Stimulated activated CD8-positive, alpha-beta memory T cell treated with anti-CD3 and anti-CD28 coated beads, Interleukin-15, amount 100 ng/mL, for 4 hours (primary cell): ENCODE measurements at places on chromosomes 5 and 9.

GRCh38 chr5:154276973-154277331 is 86.4 kb downstream of the GALNT10 start:
- no peak for DNase-seq

DNA sequence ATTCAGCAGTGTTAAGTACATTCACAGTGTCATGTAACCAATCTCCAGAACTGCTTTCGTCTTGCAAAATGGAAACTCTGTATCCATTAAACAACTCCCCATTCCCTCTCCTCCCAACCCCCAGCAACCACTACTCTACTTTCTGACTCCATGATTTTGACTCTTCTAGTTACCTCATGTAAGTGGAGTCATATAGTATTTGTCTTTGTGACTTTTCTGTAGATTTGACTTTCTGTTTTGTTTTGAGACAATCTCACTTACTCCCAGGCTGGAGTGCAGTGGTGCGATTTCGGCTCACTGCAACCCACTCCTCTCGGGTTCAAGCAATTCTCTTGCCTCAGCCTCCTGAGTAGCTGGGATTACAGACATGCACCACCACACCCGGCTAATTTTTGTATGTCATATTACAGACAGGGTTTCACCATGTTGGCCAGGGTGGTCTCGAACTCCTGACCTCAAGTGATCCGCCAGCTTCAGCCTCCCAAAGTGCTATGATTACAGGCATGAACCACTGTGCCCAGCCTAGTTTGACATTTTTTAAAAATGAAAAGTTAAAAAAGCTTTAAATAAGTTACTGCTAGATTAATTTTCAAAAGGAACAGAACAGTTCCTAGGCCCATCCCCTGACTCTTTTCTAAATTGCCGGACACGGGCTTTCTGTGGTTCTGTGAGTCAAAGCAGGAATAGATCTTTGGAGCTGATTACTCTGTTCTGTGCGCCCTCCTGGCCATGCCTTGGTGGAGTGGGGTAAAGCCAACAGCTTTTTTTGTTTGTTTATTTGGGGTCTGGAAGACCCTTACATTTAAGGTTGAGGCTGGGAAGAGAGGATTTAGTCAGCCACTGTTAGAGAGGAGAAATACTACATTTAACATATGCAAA is 59.3 kb downstream of the RALGPS1 start:
- no peak for DNase-seq

DNA sequence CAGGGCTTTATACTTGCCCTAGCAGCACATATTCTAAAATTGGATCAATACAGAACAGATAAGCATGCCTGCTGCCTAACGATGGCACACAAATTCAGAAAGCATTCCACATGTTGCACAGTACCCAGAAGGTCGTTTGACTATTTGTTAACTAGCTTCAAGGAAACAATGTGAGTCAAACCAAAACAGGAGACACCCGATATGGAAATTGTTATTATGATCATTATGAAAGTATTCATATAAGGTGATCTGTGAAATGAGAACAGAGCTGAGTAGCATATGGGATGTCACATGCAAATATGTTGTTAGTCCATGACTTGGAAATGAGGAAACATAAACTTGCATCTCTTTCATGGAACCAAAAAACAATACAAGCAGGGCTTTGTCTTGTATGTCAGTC is 56.3 kb upstream of the BICD2 start:
- DNase-seq, result no peak

DNA sequence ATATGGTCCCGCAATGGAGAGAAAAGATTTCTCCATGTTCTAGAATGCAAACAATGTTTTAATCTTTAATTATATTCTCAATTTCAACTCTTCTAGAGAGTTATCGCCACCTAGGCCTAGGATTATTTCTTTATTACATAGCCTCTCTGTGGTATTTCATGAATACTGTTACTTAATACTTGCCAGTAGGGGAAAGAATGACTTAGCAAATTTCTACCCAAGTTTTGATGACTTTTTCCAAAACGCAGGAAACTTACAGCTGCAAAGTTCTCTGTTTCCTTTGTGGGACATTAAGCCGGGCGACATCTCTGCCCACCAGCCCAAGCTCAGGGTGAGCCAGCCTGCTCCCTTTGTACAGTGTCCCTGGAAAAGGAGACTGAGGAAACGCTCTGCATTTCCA is 73.8 kb downstream of the MED27 start:
- DNase-seq, result no peak

DNA sequence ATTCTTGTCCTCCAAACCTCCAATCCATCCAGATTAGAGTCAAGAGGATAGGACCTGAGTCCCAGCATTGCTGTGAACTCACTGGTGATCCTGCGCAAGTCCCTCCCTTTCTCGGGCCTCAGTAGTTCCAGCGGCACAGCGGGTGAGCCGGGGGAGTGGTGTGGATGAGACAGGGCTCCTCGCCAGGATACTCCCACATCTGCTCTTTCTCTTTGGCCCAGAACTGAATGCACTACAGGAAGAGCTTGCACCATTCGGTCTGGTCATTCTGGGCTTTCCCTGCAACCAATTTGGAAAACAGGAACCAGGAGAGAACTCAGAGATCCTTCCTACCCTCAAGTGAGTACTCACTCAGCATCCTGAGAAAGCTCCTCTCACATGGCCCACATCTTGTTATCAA is 6.3 kb downstream of the GPX3 start:
- DNase-seq, result no peak

GRCh38 chr9:89304020-89304833 is 6.8 kb upstream of the CKS2 start:
- DNase-seq, result no peak

GRCh38 chr9:2271426-2271825 is 256.3 kb downstream of the SMARCA2 start:
- DNase-seq, result no peak

DNA sequence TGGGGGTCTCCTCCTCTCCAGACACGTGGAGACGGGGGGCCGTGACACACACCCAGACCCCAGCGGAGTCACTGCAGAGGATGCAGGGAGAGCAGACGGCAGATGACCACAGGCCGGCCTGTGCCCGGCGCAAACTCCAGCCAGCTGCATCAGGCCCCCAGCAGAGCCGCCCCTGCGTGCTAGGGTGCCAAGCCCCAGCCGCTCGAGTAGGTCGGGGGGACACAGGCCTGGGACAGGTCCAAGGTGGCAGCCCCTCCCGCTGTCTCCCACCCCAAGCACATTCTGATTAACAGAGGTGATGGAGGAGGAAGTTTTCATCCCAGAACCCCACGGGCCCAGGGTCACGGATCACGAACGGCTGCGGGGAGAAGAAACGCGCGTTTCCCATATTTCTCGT is 14.4 kb downstream of the NACC2 start:
- no peak for DNase-seq

DNA sequence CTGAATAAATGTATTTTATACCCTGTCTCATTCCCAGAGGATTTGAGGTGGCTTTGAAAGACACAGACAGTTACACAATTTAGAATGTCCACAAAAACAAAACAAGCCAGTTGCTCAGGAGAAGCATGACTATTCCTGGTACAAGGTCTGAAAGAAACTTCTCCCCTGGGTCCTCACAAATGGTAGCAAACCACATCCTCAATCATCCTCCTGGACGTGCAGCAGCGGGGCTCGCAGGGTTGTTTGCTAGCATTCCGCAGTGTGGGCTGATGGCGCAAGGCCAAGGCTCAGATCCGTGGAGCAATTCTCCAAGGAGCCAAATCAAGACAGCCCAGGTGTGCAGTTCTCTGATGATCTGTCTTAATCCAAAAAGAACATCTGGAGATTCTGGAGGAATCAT is 210.3 kb downstream of the ACTL7B start:
- DNase-seq, result no peak

DNA sequence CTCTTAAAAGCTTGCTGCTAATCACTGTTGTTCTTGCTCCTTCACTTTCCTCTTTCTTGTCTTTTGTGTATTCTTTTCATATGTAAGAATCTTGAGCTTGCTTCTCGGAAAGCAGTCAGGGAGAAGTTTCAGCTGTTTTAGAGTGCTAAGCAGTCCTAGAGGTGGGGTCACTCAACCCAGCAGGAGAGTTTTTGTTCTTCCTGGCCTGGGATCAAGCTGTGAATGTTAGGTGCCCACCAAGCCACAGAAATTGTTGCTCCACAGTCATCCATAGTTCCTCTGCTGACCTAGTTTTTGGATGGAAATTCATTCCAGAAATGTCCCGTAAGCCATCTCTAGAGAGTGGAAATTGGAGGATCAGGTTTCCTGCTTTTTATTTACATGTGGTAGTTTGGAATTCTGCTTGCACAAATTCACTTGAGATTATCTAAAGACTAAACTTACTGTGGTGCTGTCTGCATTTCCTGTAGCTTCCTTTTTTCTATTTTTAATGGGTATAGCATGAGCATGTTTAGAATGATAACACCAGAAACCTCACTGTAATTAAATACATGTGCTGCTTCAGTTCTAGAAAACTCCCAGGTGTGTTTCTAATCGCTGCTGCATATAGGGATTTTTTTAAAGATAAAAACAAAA is 108.7 kb downstream of the MAST4 start:
- DNase-seq, result no peak

- no peak for DNase-seq
Measured at GRCh38 chr9:134785325-134786108, 95.1 kb upstream of the FCN2 start.

GRCh38 chr5:139046551-139046950 is 151.6 kb downstream of the SIL1 start:
- DNase-seq, result no peak

DNA sequence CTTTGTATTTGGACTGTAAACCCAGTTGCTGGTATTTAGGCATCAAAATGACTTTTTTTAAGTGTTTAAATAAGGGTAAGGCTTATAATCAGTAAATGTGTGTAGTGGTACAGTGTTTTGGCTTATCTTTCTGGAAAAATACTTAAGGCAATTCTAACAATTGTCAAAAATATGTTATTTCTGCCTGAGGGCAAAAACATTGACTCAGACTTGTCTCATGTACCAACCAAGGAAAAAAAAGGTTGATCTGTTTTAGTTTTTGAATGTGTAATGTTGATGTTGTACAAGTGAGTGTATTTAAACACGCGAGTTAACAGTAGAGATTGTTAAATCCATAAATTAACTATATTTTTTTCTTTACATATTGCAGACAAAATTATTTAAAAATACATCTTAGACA is 277.8 kb upstream of the TYRP1 start:
- DNase-seq, result no peak

DNA sequence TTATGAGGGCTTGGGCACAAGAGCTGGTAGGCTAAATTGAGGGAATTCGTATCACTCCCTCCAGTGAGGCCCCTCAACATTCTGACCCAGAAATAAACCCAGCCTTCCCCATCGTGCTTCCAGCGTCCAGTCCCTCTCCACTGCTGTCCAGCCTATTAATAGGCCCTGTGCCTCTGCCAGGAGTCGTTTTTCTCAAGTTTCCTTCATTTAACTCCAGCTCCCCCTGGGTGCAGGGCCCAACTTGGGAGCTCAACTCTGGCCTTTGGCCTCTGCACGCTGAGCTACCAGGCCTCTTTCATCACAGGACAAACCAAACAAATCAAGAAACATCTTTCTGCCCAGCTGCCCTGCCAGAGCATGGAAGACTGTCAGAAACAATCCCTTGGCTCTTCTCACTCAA is 10.0 kb downstream of the HBEGF start:
- no peak for DNase-seq

- peak; percentile 14 for DNase-seq
Measured at GRCh38 chr5:148443998-148444397, 60.2 kb downstream of the FBXO38 start.

DNA sequence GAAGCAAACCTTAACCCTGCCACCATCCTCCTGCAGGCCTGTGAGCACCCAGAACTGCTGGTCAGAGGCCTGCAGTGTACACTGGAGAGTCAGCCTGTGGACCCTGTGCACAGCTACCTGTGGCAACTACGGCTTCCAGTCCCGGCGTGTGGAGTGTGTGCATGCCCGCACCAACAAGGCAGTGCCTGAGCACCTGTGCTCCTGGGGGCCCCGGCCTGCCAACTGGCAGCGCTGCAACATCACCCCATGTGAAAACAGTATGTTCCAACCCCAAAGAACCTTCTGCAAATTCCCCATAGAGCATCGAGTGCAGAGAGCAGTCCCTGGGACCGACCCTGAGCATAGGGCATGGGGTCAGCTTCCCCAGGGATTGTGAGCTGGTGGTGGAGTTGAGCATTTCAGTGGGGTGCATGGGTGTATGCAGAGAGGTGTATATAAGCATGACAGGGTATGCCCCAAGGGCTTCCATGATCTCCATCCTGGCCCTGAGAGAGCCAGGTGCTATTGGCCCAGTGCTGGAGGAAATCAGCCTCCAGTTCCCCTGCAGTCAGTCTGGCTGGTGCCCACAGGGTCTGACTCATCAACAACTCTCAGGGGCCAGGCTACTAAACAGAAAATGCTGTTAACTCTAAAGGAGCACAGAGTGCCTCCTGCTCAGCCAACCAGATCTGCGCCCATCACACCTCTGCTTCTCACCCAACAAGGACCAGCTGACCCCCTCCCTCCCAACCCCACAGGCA is 126.2 kb downstream of the SAXO1 start:
- no peak for DNase-seq

DNA sequence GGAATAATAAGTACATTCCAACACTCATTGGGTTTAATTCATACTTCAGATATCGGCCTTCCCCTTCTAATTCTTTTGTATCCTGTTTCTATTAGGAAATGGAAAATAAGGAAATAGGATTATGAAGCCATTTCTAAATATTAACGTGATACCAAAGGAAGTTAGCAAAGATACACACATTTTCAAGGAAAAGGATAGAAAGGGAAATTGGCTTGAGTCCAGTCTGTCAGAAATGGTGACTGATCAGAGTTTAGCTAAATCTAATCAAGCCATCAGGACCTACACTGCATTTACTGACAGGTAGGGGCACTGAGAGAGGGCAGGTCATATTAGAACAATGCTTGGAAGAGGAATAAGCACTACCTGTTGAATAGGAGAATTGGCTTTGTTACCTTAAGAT is 3.1 kb downstream of the TRPM3 start:
- no peak for DNase-seq

GRCh38 chr9:100170556-100170955 is 71.5 kb downstream of the INVS start:
- DNase-seq, result no peak

DNA sequence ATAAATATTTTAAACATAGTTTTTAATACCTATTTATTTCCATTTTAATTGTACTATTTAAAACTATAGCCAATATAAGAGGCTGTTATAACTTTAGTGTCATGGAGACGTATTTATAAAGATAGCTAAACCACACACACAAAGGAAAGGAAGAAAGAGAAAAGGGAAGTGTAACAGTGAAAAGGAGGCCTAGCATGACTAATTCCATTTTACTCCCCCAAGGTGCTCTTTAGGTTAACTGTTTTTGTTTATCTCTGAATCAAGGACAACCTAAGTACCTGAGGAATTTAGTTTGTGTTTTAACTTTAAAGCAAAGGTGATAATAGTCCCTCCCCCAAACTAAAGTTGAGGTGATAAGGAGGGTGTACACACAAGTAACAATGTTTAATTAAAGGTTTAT is 1188.9 kb upstream of the C9orf72 start:
- DNase-seq, result no peak

GRCh38 chr5:154090656-154091055 is 51.9 kb downstream of the MFAP3 start:
- DNase-seq, result no peak

GRCh38 chr9:130156672-130157071 is 15.5 kb upstream of the NCS1 start:
- DNase-seq, result no peak
